ENCODE measurements at places on chromosomes 7 and 10. TPM values are rescaled to one million over a fixed set of nuclear protein-coding genes. Genes with fewer than 3 reads are reported as not detected.

Gene AZGP1
- not detected for total RNA-seq

Gene MICALL2
- total RNA-seq = 12.9 TPM

Gene SKIDA1
- total RNA-seq = 0.46 TPM

Gene FXYD4
- total RNA-seq = not detected

Gene HMX3
- not detected for total RNA-seq

Gene NSUN6
- total RNA-seq = 9.6 TPM

Gene PSPH
- 55.8 TPM for total RNA-seq

Gene CPN1
- not detected for total RNA-seq

Gene ASB4
- not detected for total RNA-seq

Gene C7orf33
- total RNA-seq = not detected

Gene GTF2IRD1
- total RNA-seq = 5.4 TPM

Gene FAM241B
- not detected for total RNA-seq

Gene ARHGEF35
- total RNA-seq = 0.88 TPM

Gene PMPCB
- total RNA-seq = 56.0 TPM

Gene CRPPA
- 0.86 TPM for total RNA-seq

Gene CALD1
- total RNA-seq = 308 TPM

Gene CPEB3
- 0.92 TPM for total RNA-seq

Data from pulmonary artery endothelial cell (primary cell).